HCT116 (cell line): ENCODE measurements at places on chromosomes 6 and 20. TPM values are rescaled to one million over a fixed set of nuclear protein-coding genes. Genes with fewer than 3 reads are reported as not detected.

The ABHD12 gene
- 31.7 TPM for total RNA-seq

The FITM2 gene
- 5.2 TPM for total RNA-seq

The CCHCR1 gene
- total RNA-seq = 40.7 TPM

The FOXQ1 gene
- 0.42 TPM for total RNA-seq

The STMND1 gene
- total RNA-seq = not detected
